ENCODE measurements at places on chromosomes 1 and 21.

GRCh38 chr1:92045766-92046495, 16.1 kb downstream of the EPHX4 start:
- DNase-seq: no peak

DNA sequence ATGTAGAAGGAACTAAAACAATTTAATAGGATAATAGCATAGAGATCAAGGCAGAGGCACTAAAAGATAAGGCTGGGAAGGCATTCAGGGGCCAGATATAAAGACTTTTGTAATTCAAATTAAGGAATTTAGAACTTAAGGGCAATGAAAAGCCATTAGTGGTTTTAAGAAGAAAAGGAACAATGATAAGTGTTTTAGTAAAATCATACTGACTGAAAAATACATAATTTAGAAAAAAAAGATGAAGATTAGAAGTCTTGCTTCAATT, 14.1 kb upstream of the RGS2 start:
- no peak for DNase-seq

- DNase-seq: no peak
These were observed 85.9 kb upstream of the EDEM3 start for GRCh38 chr1:184840596-184840995.

DNA sequence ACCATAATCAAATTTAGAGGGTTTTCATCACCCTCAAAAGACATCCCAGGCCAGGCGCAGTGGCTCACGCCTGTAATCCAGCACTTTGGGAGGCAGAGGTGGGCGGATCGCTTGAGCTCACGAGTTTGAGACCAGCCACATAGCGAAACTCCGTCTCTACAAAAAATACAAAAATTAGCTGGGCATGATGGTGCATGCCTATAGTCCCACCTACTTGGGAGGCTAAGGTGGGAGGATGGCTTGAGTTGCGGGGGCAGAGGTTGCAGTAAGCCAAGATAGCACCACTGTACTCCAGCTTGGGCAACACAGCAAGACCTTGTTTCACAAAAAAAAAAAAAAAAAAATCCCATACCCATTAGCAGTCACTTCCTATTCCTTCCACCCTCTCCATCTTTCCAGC, 33.5 kb upstream of the BATF3 start:
- no peak for DNase-seq

- no peak for DNase-seq
These were observed 139.4 kb downstream of the DHRS3 start for GRCh38 chr1:12478612-12478985.

- DNase-seq: no peak
These were observed 70.7 kb downstream of the MTR start for GRCh38 chr1:236865818-236866155.

DNA sequence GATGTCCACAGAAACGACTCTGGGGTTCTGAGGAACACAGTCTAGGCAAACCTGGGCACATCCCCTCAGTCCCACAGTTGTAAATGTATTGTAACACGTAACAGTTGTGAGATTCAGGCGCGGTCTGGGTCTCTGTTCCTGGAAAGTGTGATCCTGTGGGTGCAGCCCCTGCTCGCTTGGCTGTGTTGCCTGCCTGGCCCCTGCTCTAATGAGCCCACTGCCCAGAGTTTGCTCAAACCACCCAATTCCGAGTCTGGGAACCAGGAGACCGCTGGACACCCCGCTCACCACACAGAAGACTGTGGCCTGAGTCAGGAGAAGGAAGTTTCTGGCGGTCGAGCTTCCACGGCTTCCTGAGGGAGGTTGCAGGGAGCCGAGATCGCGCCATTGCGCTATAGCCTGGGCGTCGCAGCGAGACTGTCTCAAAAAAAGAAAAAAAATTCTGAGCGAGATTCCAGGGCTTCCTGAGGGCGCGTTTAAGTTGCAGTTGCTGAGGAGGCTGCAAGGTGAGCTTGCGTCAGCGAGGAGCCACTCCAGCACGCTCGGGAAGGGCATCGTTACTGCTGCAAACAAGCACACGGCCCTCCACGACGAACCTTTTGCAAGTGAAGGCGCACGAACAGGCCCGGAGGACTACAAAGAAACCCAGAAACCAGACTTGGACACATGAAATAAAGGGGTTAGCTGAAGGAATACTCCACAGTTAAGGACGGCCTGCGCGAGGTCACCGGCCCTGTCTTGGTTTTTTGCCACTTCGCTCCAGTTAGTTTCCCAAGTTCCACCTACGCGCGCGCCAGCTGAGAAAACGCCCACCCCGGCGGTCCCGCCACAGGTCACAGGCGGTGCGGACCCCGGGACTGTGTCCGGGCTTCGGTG, 1.1 kb downstream of the C21orf58 start:
- DNase-seq: no peak

- DNase-seq: no peak
These were observed 13.3 kb downstream of the SLC66A1 start for GRCh38 chr1:19325368-19325957.

DNA sequence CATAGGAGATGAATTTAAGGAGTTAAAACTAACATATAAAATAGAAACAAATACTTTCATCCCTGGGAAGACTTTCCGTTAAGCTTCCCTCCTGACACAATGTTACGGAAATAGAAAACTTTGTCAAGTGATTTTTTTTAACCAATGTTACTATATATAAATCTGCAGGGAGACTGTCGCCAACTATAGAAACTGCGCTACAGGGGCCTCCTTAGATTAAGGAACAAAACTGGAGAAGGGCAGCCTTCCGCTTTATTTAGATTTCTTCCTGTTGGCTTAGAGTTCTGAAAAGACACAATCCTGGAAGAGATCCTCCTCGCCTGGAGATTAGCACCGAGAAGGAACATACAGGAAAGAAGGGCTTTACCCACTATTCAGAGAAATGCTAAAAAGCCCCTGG, 1.5 kb downstream of the MGST3 start:
- no peak for DNase-seq

GRCh38 chr21:41777951-41778815, 11.3 kb upstream of the RIPK4 start:
- peak; percentile 60 for DNase-seq

DNA sequence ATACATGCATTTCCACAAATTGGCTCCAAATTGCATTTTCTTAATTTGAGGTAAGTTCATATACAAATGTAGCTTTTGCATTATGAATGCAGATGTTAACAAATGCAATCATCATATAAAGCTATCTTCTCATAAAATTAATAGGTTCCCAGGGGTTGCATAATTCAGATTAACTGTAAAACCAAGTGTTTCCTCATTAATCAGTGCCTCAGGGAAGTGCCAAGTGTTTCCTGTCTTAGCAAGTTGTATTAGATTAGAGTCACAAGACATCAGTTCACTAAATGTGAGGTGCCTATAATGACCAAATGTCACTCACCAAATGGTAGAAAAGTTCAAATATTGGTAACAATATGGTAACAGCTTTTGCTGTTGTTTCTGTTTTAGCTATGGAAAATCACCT, 140.8 kb downstream of the PTGER3 start:
- DNase-seq: no peak

DNA sequence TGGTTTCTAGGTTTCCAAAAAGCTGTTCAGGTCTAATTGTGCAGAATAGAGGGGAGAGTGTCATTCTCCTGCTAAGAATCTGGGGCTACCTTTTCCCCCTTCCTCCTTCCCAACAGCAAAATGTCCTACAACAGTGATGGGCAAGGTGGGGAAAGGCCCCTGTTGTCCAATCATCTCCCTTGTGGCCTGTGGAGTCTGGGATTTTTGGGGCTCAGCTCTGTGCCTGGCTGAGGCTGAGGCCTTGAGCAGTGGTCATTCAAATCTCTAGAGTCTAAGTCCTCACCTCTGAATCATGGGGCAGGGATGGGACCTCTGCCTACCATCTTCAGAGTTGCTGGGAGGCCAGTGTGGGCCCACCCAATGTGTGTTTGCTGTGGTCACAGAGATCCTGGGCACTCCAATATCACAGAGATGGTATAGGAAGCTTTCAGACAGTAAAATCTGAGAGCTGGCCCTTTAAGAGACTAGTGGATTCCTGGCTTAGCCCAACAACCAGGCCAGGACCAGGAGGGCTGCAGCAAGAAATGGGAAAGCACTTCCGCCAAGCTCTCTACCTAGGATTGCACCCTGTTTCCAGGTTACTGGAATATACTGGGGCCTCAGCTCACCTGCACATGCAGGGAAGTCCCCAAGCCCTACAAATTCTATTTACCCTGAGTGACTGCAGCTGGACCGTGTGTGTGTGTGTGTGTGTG, 28.5 kb upstream of the TENT5C start:
- DNase-seq: no peak

- DNase-seq: no peak
These were observed 6.2 kb upstream of the EXTL1 start for GRCh38 chr1:26015358-26015757.

GRCh38 chr1:116990612-116991151, 10.9 kb upstream of the CD101 start:
- DNase-seq: no peak

DNA sequence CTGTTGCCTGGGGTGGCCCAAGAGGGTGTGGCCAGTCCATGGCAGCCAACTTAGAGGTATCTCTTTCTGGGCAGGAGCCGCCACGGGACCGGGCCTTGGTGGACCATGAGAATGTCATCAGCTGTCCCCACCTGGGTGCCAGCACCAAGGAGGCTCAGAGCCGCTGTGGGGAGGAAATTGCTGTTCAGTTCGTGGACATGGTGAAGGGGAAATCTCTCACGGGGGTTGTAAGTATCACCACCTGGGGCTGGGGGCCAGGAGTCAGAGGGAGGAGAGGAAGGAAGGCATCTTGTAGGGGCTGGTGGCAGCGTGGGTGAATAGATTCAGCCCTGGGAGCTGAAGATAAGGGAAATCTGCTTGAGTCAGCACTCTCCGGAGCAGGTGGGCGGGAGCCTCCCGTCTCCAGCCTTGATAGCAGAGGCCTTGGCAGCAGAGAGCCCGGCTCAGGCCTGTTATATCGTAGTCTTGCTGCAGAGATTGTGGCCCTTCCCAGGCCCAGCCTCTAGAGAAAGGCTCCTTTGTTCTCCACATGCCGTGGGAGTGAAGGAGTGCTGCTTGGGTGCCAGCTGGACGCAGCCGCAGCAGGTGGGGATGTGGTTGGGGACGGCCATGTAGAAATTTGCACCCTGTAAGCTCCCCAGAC, 25.4 kb downstream of the PHGDH start:
- no peak for DNase-seq

DNA sequence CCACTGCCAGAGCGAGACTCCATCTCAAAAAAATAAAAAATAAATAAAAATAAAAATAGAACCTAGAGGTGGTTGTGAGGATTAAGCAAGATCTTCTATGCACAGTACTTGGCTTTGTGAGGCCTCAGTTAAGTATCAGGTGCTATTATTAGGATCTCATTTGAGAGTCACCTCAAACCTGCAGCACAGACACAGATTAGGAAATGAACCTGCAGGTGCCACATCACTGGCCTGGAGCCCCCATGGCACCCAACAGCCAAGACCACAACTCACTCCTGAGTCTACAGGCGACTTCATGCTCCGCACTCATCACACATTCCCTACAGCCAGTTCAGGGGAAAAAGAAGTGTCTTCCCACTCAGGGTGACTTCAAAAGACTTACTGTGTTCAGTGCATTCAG, 176.8 kb downstream of the SLC45A1 start:
- no peak for DNase-seq

DNA sequence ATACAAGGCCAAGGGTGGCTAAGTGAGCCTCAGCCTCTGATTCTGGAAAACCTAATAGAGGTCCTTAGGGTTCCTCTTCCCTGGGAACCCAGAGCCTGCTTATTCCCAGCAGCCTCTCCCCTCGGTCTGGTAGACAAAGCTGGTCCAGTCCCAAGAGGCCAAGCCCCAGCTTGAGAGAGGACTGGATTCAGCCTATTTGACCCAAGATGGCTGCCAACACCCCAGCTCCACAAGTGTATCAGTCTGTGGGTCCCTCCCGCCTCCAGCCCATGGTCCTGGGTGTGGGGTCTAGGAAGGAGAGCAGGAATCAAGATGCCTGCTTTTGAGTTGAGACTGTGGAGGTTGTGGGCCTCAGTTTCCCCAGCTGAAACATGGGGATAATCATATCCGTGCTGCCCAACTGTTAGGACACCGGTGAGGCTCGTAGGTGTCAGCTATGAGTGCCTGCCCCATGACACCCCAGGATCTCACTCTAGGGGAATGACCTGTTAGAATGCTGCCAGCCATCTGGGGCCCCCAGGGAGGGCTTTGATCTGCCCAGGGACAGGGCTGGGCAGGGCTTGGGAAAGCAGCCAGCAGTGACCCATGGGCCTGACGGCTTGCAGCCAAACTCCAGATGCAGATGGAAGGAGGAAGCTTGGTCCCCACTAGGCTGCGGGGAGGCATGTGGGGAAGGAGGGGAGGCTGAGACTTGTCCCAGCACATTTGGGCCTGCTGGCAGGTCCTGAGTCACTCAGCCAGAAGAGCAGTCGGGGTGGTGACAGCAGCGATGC, 45.4 kb downstream of the NUAK2 start:
- no peak for DNase-seq

DNA sequence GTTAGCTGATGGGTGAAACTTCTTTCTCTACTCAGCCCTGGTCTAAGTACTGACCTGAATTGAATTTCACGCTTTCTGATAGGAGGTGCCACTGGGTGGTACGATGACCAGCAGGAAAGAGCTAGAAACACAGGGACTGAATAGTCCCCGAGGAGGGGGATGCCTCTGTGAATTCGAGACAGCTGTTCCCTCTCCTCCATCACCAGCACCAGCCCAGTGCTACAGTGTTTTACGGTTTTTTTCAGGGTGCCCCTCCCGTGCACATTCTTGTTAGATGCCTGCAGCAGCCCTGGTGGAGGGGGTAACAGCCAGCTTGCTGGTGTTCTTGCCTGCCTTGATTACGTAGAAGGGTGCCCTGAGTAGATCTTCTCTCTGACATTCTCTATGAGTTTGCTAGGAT, 7.1 kb downstream of the HUNK start:
- DNase-seq: no peak

DNA sequence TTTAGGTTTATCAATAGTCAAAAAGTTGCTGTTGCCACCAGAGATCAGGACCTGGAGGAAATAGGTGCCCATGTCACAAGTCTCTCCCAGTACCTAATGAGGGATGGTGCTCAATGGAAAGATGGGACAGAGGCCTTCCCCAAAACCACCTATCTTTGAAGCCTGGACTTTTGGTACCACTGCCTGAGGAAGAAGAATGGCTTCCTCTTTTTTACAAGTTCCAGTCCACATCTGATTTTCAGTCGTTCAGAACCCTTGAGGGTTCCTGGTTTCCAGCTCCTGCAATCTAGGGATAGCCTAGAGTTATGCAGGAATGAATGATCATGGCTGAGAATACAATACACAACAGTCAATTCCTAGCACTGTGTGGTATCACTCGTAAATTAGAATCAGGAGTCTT, 5.7 kb downstream of the CATSPERE start:
- no peak for DNase-seq

GRCh38 chr1:236301958-236302335, 20.2 kb upstream of the ERO1B start:
- DNase-seq: no peak

GRCh38 chr21:35974775-35975174, 85.6 kb downstream of the SETD4 start:
- DNase-seq: peak; percentile 28

- no peak for DNase-seq
These were observed 738 bp downstream of the GNPAT start for GRCh38 chr1:231241750-231242149.

- no peak for DNase-seq
These were observed 50.6 kb upstream of the C1orf146 start for GRCh38 chr1:92167151-92167550.
